Endodermal cell (in vitro differentiated cells): ENCODE measurements at places on chromosomes 4 and X. TPM values are rescaled to one million over a fixed set of nuclear protein-coding genes. Genes with fewer than 3 reads are reported as not detected.

GRCh38 chr4:163663454-163664225 is 169.2 kb downstream of the TMA16 start:
- no peaks in the 10 kb centered on the region for H3K4me1 ChIP-seq
- H3K4me3 ChIP-seq: no peak overlapping the region
- H3K27me3 ChIP-seq: no peaks in the 10 kb centered on the region
- no peaks in the 10 kb centered on the region for H3K36me3 ChIP-seq
- no peak for DNase-seq
- no peak overlapping the region for H3K27ac ChIP-seq

GRCh38 chr4:76197971-76198410 is 15.6 kb downstream of the SCARB2 start:
- no peak for DNase-seq
- no peaks in the 10 kb centered on the region for H3K27me3 ChIP-seq
- H3K4me1 ChIP-seq: no peaks in the 10 kb centered on the region
- peak overlapping the region; percentile 90 for H3K27ac ChIP-seq

Gene CXCL3
- 2.9 to 9.8 TPM (median 3.5 TPM) in 3 replicates for total RNA-seq

- H3K4me1 ChIP-seq: peaks cover 9% of the 10 kb centered on the region
- DNase-seq: no peak
- H3K27me3 ChIP-seq: no peaks in the 10 kb centered on the region
- H3K36me3 ChIP-seq: no peaks in the 10 kb centered on the region
- H3K27ac ChIP-seq: no peak overlapping the region
- H3K4me3 ChIP-seq: no peak overlapping the region
Measured at GRCh38 chr4:101970547-101971155, 180.1 kb downstream of the BANK1 start.

DNA sequence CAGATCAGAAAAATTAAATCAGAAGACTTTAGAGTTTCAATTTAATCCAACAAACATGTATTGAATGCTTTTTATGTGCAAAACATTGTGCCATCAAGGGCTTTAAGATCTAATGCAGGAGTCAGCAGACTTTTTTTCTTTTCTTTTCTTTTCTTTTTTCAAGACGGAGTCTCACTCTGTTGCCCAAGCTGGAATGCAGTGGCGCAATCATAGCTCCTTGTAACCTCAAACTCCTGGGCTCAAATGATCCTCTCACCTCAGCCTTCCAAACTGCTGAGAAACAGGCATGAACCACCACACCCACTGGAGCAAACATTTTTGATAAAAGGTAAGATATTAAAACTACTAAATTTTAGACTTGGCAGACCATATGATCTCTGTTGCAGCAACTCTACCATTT is 24.6 kb upstream of the LRBA start:
- no peak for DNase-seq
- H3K4me3 ChIP-seq: no peak overlapping the region
- no peaks in the 10 kb centered on the region for H3K36me3 ChIP-seq
- no peaks in the 10 kb centered on the region for H3K4me1 ChIP-seq
- H3K27ac ChIP-seq: no peak overlapping the region

- no peaks in the 10 kb centered on the region for H3K4me1 ChIP-seq
- H3K4me3 ChIP-seq: no peak overlapping the region
- no peaks in the 10 kb centered on the region for H3K27me3 ChIP-seq
- DNase-seq: no peak
- H3K27ac ChIP-seq: no peak overlapping the region
Measured at GRCh38 chr4:116515959-116516358, 569.4 kb downstream of the TRAM1L1 start.

DNA sequence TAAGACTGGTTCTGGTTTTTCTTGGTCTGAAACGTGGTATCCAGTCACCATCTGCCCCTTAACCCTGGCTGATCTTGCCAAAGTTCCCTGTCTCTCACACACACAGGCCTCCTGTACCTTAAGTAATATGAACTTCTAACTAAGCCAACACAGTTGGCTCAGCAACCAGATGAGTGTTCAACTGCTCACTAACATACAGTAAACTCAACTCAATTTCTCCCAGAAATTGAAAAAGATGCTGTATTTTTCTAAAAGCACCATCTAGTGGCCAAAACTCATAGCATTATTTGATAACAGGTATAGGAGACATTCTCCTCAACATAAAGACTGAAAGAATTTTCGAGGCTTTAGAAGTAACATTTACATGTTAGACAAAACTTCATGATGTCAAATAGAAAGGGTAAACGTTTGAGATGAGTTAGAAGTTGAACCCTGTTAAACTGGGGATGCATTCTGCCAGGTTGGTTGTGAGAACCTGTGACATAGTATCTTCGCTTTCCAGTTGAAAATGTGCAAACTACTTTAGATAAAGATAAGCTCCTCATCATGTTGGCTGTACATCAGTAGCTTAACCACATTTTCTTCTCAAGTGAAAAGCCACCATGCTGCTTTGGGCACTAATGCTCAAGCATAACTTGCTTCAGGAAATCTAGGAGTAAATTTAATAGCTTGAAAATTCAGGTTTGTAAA is 31.2 kb downstream of the CCNI start:
- no peaks in the 10 kb centered on the region for H3K27me3 ChIP-seq
- DNase-seq: no peak
- no peaks in the 10 kb centered on the region for H3K4me1 ChIP-seq
- peaks cover 39% of the 10 kb centered on the region for H3K36me3 ChIP-seq
- no peak overlapping the region for H3K4me3 ChIP-seq

GRCh38 chr4:134202166-134202956 is 772 bp upstream of the PABPC4L start:
- no peaks in the 10 kb centered on the region for H3K4me1 ChIP-seq
- no peak for DNase-seq
- no peaks in the 10 kb centered on the region for H3K27me3 ChIP-seq

DNA sequence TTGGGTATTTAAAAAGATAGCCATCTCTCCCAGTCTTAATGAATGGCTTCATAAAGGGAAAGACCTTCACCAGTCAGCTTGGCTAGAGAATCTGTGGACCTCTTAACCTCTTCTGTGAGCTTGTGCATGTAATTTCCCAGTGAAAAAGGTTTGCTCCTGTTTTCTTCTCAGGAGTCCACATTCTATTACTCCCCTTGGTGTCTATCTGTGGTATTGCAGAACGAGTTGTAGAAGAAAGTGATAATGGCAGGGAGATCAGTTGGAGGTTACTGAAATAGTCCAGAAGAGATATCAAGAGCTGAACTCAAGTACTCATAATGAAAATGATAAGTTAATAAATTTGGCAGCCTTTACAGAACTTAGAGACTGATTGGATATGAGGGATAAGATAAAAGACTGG is 16.5 kb upstream of the VAMP7 start:
- no peaks in the 10 kb centered on the region for H3K4me1 ChIP-seq
- no peaks in the 10 kb centered on the region for H3K27me3 ChIP-seq
- no peak overlapping the region for H3K27ac ChIP-seq
- no peak for DNase-seq

- no peak overlapping the region for H3K4me3 ChIP-seq
- DNase-seq: no peak
- H3K27ac ChIP-seq: no peak overlapping the region
- no peaks in the 10 kb centered on the region for H3K36me3 ChIP-seq
Measured at GRCh38 chr4:7956270-7956808, 16.7 kb upstream of the AFAP1 start.

GRCh38 chrX:24117258-24117657 is 32.3 kb upstream of the ZFX start:
- H3K27me3 ChIP-seq: no peaks in the 10 kb centered on the region
- no peak overlapping the region for H3K27ac ChIP-seq
- H3K36me3 ChIP-seq: no peaks in the 10 kb centered on the region

DNA sequence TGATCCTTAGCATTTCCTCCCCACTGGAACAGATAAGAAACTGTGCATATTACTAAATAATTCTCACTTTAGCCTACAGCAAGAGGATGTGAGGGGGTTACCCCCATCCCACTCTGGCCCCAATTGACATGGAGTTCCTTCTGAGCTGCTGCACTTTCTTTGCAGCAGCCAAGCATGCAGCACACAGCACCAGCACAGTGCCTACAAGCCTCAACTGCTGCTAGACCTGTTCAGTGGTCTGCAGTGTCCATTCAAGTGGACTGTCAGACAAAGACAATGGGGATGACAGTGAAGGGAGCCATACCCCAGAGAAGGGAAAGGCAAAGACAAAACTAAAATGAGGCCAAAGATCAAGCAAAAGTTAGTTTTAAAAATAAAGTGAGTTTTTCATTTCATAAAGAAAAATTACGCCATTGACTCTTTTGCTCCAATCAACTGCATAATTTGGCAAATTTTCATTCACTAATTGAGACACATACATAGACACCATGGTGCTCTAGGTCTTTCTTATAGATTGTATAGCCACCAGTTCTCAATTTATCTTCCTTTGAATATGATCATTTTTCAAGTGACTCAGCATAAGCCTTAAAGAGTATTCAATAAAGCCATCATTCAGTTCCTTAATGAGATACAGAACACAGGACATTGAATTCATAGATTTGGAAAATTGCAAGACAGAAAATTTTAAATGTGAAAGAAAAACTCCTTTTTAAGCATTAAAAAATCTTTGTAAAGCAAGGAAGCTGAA is 410.6 kb downstream of the HNRNPD start:
- no peak overlapping the region for H3K27ac ChIP-seq
- peaks cover 19% of the 10 kb centered on the region for H3K4me1 ChIP-seq
- peak overlapping the region; percentile 30 for H3K4me3 ChIP-seq
- no peaks in the 10 kb centered on the region for H3K27me3 ChIP-seq
- no peak for DNase-seq

DNA sequence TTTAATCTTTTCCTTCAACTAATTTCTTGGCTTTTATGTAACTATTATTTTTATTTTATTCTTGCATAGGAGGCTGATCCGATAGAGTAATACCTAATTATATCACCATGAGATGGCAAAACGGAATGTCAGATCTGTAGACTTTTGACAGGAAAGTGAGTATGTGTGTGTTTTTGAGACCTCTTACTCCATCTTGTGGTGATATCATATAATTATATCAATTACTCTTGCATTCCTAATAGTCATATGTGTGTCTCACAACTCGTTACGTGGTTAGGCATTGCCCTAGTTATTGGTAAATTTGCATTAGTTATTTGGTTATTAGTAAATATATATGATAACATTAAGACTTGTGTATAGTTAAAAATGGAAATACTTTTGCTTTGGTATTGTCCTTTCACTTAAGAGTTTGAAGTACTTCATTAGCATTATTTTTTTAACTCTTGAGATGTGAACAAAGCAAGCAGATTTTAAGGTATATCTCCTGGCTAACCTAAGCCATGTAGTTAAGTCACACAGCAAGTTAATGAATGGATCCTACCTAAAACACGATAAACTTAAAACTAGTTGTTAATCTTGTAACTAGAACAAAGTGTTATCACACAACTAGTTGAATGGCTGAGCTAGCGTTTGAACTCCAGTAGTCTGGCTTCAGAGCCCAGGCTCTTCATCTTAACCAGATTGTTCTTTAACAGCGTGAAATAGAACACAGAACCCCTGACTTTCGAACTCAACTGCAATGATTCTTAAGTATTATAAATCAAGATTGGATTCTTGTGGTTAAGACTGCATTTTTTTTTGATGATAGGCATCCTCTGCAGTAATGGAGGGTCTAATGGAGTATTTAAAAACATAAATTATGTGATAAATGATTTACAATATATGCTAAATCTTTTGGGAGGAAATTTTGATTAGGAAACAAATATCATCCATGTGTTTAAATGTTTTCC is 67.1 kb downstream of the PGRMC2 start:
- H3K36me3 ChIP-seq: peaks cover 6% of the 10 kb centered on the region
- no peaks in the 10 kb centered on the region for H3K4me1 ChIP-seq
- no peak overlapping the region for H3K27ac ChIP-seq
- no peaks in the 10 kb centered on the region for H3K27me3 ChIP-seq
- no peak overlapping the region for H3K4me3 ChIP-seq

- DNase-seq: no peak
- H3K4me1 ChIP-seq: peaks cover 3% of the 10 kb centered on the region
- no peaks in the 10 kb centered on the region for H3K27me3 ChIP-seq
- H3K4me3 ChIP-seq: no peak overlapping the region
- H3K27ac ChIP-seq: no peak overlapping the region
Measured at GRCh38 chrX:37812110-37812509, 32.3 kb downstream of the CYBB start.

GRCh38 chrX:113675278-113675677 is 834.6 kb upstream of the AMOT start:
- H3K27me3 ChIP-seq: no peaks in the 10 kb centered on the region
- H3K36me3 ChIP-seq: no peaks in the 10 kb centered on the region
- no peak overlapping the region for H3K4me3 ChIP-seq

Gene TSPAN7
- total RNA-seq: 14.7 to 15.1 TPM (median 14.9 TPM) in 3 replicates

- no peaks in the 10 kb centered on the region for H3K4me1 ChIP-seq
- no peak for DNase-seq
- H3K27ac ChIP-seq: no peak overlapping the region
- H3K4me3 ChIP-seq: no peak overlapping the region
- H3K27me3 ChIP-seq: no peaks in the 10 kb centered on the region
- no peaks in the 10 kb centered on the region for H3K36me3 ChIP-seq
Measured at GRCh38 chrX:19198473-19198872, 76.2 kb upstream of the ADGRG2 start.

GRCh38 chrX:101359966-101360365 is 11.4 kb upstream of the TIMM8A start:
- DNase-seq: no peak

DNA sequence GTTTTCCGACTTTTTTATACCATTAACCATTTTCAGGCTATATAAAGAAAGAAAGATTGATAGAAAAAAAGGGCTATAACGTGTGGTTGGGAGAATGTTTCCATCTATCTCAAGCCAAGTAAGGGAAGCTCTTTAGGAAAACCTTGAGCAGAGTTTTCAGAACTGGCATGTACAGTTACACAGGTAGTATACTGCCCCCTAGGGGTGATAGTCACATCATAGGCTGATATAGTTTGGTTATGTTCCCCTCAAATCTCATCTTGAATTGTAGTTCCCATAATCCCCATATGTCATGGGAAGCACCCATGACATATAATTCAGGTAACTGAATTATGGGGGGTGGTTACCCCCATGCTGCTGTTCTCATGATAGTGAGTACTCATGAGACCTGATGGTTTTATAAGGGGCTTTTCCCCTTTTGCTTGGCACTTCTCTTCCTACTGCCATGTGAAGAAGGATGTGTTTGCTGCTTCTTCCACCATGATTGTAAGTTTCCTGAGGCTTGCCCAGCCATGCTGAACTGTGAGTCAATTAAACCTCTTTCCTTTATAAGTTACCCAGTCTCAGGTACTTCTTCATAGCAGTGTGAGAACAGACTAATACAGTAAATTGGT is 186.8 kb downstream of the TMA16 start:
- no peaks in the 10 kb centered on the region for H3K27me3 ChIP-seq
- no peak overlapping the region for H3K27ac ChIP-seq
- DNase-seq: peak; percentile 63
- H3K36me3 ChIP-seq: no peaks in the 10 kb centered on the region
- H3K4me3 ChIP-seq: no peak overlapping the region

DNA sequence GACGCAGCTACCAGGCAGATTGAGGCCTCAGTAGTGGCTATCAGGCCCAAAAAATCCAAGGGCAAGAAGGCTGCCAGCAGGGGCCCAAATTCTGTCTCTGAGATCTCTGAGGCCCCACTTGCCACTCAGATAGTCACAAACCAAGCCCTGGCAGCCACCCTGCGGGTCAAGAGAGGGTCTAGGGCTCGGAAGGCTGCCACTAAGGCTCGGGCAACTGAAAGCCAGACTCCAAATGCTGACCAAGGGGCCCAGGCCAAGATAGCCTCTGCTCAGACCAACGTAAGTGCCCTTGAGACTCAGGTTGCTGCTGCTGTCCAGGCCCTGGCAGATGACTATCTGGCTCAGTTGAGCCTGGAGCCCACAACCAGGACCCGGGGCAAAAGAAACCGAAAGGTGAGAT is 2.8 kb downstream of the TRO start:
- H3K4me1 ChIP-seq: no peaks in the 10 kb centered on the region
- H3K27ac ChIP-seq: no peak overlapping the region
- no peaks in the 10 kb centered on the region for H3K27me3 ChIP-seq
- no peak overlapping the region for H3K4me3 ChIP-seq

- no peak for DNase-seq
- H3K4me3 ChIP-seq: no peak overlapping the region
- H3K4me1 ChIP-seq: no peaks in the 10 kb centered on the region
- no peaks in the 10 kb centered on the region for H3K36me3 ChIP-seq
- no peak overlapping the region for H3K27ac ChIP-seq
Measured at GRCh38 chr4:88208156-88208555, 49.7 kb upstream of the ABCG2 start.
